ENCODE measurements at places on chromosomes 7 and 10. TPM values are rescaled to one million over a fixed set of nuclear protein-coding genes. Genes with fewer than 3 reads are reported as not detected.

The DNAJB6 gene
- 225 TPM for polyA plus RNA-seq

The CPN1 gene
- 0.24 TPM for polyA plus RNA-seq

The CCL26 gene
- polyA plus RNA-seq, result not detected

The NUDT5 gene
- 48.6 TPM for polyA plus RNA-seq

The CEP55 gene
- 6.0 TPM for polyA plus RNA-seq

The PPP1R3C gene
- polyA plus RNA-seq, result 23.7 TPM

The NPC1L1 gene
- polyA plus RNA-seq, result 0.10 TPM

The WNT8B gene
- 0.44 TPM for polyA plus RNA-seq

All from spinal cord (tissue), 10 donors.